LHCN-M2 (cell line): ENCODE measurements at places on chromosomes 16 and 17.

DNA sequence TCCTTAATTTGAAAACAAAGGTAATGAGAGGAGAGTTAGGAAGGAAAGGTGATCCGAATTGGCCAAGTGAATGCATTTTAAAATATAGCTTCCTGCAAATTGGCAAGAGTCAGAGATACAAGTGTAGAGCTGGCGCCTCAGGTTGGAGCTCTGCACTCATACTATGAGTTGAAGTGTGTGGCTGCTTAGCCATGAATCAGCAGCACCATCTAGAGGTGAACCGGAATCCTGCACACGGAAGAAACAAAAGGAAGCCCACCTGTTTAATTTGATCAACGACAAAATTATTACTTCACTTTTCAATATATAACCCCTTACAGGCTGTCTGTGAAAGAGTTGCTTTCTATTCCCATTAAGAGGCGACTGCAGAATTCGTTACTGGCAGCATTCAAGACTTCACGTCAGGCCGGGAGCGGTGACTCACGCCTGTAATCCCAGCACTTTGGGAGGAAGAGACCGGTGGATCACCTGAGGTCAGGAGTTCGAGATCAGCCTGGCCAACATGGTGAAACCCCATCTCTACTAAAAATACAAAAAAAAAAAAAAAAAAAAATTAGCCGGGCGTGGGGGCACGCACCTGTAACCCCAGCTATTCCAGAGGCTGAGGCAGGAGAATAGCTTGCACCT lies 1253.7 kb upstream of the CDH8 start:
- DNase-seq, result no peak

DNA sequence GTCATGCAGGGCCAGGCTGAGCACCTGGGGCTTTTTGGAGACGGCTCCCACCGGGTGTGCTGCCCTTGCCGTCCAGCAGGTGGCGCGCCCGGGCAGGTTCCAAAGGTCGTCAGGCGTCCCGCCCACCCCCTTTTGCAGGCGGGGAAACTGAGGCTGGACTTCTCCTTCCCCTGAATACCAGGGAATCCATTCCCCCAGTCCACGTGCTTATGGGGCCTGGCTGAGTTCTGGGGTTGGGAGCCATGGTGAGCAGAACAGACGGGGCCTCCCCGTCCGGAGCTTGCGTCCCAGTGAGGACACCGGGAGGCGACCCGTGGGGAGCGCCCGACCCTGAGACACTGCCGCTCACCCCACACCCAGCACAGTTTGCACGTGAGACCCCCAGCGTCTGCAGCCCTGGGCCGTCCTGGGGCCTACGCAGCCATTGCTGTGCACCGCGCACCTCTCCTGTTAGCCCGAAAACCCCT lies 51.8 kb upstream of the JPH3 start:
- DNase-seq, result no peak

DNA sequence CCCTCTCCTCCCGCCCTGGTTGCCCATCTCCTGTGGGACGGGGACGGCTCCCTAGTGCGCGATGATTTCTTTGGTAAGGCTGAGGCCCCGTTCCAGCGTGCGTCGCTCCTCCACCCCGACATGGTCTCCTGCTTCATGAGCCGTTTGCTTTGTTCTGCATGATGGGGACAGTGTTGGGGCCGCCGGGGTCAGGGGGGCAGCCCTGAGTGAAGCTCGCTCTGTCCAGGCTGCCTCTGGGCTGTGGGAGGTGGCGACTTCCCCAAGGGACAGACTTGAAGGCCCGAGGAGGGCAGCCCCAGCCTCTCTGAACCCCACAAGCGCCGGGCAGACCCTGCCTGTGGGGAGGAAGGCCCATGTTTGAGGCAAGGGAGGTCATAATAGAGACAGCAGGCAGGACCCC lies 12.4 kb downstream of the NME3 start:
- DNase-seq, result no peak

DNA sequence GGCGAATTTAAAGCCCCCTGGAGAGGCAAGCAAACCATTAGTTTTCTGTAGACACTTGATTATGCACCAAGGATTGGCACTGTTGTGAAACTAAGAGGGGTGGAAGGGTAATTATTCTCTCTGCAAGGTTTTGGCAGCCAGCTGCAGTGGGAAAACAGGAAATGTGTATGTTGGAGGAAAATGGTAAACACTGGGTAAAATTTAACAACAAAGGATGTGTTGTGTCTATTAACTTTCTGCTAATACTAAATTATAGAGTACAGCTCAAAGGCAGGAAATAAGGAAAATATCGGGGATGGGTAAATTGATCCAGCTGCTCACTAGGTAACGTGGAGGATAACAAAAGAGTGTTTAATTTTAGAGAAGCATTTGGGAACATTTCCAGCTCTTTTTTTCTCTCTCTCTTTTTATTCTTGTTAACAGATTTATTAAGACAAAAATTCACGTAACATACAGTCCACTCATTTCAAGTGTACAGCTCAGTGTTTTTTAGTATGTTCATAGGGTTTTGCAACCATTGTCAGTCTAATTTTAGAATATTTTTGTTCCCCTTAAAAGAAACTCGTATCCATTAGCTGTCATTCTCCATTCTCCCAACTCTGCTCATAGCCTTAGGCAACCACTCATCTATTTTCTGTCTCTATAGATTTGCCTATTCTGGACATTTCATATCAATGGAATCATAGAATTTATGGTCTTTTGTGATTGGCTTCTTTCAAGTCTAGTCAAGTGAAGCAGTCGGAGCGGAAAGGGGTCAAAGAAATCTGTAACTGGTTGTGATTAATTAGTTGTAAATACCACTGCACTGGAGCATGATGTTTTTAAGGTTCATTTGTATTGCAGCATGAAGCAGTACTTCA lies 41.8 kb downstream of the TANGO6 start:
- DNase-seq, result no peak

DNA sequence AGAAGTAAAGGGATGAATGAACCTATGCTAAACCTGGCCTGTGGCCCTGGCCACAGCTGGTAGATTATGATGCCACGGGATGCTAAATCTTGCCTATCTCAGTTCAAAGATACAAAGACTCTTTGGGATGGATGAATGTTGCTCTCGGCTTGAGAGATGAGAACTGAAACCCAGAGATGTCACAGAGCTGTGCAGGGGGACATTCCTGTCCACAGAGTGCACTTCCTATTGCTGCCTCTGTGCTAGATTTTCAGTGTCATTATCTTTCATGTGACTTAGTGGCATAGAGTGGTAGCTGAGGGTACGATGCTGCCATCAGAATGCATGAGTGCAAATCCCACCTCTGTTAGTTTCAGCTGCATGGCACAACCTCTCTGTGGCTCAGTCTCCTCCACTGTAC lies 2.3 kb upstream of the MT1M start:
- DNase-seq, result no peak

DNA sequence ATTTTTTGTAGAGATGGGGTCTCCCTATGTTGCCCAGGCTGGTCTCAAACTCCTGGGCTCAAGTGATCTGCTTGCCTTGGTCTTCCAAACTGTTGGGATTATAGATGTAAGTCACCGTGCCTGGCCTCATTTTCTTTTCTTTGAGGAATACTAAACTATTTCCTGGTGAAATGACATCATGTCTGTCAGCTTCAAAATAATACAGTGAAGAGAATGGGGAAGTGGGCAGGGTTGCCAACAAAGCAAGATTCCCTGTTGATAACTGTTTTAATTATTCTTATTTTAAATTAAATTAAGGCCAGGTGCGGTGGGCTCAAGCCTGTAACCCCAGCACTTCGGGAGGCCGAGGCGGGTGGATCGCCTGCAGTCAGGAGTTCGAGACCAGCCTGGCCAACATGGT lies 21.1 kb downstream of the PIPOX start:
- DNase-seq, result no peak

- peak; percentile 95 for DNase-seq
Observed at GRCh38 chr17:72120642-72121163, at the start of gene SOX9. Gene SOX9 (plus strand): TSS chr17:72121020. CDS start chr17:72121392, 372 bp downstream.

- DNase-seq, result no peak
Observed at GRCh38 chr17:77712578-77712977, 245.9 kb upstream of the TNRC6C start.

DNA sequence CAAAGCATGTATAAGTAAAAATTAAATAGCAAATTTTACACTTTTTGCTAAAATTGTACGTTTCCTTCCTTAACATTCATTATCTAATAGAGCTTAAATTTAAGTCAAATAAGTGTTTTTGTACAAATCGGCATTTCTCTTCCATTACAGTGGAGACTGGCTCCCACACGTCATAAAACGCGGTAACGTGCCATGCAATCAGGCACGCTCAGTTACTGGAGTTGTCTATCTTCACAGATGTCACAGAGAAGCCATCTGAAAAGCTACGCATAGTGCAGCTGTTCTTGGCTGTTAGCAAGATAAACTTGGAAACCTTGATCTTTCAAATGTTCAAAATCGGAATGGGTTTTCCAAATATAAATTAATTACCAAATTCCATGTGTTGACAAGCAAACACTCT lies 165.3 kb downstream of the STX8 start:
- no peak for DNase-seq
